CD4-positive, alpha-beta T cell treated with Interleukin-1 beta for 1 hour (primary cell): ENCODE measurements at places on chromosomes 13 and 19.
A peak's percentile ranks its signal among the peaks of the same experiment; 100 is the strongest.

DNA sequence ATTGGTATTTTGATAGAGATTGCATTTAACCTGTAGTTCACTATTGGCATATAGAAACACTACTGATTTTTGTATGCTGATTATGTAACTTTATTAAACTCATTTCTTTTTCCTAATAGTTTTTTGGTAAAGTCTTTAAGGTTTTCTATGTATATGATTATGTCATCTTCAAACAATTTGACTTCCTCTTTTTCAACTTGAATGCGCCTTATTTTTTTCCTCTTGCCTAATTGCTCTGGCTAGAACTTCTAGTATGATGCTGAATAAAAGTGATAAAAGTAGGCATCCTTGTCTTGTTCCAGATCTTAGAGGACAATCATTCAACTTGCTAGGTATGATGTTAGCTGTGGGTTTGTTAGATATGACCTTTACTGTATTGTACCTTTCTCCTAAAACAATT, 1034.9 kb downstream of the PCDH9 start:
- no peak for DNase-seq

DNA sequence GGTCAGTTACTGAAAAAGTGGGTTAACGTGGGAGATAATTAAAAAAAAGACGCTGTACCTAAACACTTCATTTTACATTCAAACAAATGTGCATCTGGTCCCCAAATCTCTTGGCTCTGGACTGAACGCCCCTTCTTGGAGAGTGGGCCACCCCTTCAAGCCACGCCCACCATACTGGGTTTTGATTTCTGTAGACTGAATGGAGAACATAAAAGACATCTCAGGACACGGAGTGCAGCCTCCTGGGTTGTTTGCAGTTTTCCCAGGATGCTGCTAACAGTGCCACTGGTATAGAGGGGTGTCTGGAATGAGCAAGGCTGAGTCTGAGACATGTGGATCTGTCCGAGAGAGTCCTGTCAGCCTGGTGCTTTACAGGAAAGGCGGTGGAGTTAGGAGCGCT, 10.6 kb downstream of the TFDP1 start:
- DNase-seq = no peak

GRCh38 chr19:2332341-2333026, 4.0 kb downstream of the SPPL2B start:
- peak; percentile 84 for DNase-seq

DNA sequence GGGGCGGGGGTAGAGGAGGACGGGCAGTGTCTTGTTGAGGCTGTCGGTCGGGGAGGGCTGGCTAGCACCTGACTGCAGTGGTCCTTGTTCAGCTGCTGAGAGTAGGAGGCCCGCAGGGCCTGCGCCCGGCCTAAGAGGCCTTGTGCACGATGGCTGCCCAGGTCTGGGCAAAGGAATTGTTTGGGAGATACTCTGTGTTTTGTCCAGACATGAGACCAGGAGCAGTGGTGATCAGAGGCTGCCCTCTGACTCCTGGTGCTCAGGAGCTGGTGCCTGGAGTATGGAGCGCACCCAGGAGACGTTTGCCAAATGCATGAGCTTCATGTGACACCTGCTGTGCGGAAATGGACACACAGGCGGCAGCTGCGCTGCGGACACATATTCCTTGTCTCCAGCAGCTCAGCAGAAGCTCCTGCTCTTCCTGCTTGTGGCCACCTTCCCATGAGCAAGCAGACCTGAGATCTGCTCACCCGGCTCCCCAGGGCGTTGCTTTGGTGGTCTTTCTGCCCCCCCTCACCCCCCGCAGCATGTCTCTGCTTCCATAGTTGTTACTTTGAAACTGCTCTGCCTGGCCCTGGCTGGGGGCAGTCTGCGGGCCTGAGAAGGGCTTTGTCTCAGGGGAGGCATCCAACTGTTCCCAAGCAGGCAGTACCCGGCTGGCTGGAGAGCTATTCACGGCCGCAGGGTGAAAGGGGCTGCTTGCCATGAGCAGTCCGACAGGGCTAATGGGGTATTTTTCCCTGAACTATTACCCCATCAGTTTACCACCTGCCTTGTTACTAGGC, 163.9 kb downstream of the TEX29 start:
- no peak for DNase-seq

DNA sequence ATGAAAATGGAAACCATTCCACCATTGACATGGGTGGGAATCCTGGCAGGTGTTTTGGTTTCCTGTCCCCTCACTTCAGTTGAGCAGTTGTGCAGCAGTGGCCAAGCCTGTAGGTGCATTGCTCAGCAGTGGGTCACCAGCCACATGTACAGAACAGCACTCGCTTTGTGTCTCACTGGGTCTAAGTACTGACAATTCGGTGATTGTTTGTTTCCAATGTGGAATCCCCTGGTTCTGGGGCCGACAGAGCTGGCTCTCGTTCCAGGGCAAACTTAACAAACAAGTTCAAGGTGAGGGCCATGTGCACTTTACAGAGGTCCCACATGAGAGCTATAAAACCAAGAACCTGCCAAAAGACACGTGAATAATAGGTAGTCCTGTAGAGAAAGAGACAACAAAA, 54.1 kb upstream of the SPATA13 start:
- no peak for DNase-seq

- no peak for DNase-seq
Measured at GRCh38 chr13:27709779-27710178, 82.5 kb upstream of the GSX1 start.

DNA sequence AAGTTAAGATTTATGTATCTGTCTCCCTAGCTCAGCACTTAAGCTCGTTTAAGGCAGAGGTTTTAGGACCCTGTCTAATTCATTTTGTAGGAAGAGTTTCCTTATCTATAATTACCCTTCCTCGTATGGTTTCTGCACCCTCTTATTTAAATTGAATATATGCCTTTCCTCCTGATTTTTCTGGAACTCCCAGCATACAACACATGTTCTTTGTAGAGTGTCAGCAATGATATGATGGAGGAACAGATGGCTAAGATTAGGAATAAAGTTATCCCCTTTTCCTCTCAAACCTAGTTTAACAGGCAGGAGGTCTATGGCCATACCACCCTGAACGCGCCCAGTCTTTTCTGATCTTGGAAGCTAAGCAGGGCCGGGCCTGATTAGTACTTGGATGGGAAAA, 359.5 kb downstream of the PCDH17 start:
- DNase-seq = no peak

DNA sequence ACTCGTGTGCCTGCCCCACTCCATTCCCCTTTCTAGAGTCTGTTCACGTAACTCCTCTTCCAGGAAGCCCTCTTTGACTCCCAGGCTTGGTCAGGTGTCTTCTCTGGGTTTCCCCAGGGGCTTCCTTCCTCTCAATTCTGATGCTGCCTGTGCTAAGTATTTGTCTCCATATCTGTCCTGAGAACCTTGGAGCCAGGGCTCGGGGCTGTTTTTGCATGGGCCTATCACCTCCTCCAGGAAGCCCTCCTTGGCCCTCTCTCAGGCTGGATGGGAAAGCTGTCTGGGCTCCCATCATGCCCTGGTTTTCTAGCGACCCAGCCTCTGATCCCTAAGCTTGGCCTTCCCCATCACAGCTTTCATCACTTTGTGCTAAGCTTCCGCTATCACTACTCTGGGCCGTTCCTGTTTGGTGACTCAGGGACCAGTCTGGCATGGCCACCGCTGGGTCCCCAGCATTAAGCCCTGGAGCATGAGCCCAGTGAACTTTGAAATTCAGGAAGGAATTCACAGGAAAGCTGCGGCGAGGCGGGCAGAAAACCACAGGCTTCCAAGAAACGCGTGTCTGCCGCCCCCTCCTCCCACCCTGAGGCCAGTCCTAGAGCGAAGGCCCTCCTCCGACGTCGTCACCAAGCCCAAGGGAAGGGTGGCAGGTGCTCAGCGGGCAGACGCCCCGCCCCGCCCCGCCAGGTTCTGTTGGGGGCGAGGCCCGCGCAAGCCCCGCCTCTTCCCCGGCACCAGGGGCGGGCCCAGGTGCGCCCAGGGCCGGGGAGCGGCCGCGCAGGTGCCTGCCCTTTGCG, 486 bp upstream of the SPINT2 start:
- DNase-seq = peak; percentile 86

DNA sequence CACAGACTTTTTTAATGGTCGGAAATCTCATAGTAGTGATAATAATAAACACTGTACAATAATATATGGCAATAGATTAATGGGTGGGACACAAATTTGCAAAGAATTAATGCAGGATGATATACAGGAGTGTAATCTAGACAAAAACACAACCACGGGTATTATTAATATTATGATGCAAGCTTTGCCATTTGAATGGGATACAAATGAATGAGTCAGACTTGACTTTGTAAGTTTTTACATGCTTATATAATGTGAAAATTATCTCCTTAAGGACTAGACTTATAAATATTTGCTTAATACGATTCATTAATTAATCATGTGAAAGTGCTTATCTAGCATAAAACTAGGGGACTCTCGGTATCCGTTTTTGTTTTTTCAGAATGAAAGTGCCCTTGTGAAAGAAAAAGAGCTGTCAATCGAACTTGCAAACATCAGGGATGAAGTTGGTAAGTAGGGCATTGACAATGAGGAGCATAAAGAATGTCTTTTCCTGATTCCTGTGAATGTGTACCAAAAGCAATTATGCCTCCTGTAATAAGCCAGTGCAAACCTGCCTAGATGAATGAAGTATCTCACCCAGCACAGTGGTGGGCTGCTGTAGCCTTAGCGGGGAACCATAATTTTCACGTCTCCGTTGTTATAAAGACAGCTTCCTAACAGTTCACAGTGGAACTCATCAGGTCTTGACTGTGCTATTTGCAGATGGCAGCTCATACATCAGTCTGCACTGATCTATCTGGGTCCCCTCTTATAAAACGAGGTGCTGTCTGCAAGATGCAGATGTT, 155.7 kb downstream of the SLC7A1 start:
- no peak for DNase-seq
